ENCODE measurements at places on chromosomes 4 and X.

GRCh38 chr4:25962393-25962792, 48.4 kb downstream of the SMIM20 start:
- no peak for DNase-seq

GRCh38 chrX:130772105-130772775, 130.8 kb downstream of the ENOX2 start:
- DNase-seq = peak; percentile 68

DNA sequence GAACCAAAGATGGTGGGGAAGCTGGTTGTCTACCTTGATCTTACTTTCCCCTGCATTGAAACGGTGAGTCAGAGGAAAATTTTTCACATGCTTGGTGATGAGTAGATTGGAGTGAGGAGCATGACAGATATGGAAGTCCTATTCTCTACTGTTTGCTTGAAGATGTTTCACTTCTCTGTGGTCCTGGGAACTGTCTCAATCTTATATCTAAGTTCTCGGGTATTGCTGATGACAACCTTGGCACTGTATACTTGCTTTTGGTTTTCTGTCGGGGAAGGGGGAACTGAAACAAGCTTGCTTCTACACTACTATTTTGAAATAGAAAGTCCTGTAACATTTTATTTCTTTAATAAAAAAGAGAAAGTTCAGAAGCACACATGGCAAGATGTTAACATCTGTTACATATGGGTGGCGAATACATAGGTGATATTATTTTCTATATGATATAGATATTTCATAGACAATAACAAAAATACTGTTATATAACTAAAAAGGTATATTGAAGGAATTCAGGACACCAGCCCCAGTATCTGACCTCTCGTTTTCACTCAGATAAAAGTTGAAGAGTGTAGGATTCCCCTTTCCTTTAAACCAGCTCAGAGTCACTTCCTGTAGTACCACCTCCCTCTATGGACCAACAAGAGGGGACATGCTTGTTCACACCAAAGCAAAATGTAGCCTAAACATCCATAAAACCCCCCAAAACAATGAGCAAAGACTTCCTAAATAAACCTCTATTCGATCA, 88.8 kb downstream of the FMR1NB start:
- DNase-seq = no peak

GRCh38 chrX:14939644-14940043, 66.4 kb downstream of the MOSPD2 start:
- no peak for DNase-seq

DNA sequence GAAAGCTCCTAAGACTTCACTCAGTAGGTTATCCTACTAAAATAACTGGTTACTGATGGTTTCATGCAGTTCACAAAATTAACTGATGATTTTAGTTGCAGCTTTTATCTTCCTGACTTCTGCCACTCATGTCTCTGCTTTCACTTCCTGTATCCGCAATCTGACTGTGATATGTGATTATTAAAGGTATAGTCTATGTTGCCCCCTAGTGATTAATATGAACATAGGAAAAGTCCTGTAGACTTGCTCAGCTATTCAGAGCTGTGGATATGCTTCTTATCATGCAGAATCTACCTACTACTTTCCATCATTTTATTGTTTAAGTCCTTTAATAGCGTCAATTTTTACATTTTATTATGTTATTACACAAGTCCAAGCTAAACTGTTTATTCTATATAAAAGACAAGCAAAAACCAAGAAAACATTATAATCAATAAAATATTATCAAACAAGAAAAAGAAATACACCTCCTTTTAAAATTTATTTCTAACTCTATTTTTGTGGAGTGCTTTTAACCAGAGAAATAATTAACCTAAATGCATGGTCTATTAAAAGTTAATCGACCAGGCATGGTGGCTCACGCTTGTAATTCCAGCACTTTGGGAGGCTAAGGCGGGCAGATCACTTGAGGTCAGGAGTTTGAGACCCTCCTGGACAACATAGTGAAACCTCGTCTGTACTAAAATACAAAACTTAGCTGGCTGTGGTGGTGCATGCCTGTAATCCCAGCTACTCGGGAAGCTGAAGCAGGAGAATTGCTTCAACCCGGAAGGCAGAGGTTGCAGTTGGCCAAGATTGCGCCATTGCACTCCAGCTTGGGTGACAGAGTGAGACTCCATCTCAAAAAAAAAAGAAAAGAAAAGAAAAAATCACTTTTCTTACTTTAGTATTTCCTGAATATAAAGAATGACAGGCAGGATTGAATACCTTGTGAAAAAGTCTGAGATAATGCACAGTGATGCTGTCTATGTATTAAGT, 40.4 kb upstream of the TLR2 start:
- DNase-seq = peak; percentile 71

DNA sequence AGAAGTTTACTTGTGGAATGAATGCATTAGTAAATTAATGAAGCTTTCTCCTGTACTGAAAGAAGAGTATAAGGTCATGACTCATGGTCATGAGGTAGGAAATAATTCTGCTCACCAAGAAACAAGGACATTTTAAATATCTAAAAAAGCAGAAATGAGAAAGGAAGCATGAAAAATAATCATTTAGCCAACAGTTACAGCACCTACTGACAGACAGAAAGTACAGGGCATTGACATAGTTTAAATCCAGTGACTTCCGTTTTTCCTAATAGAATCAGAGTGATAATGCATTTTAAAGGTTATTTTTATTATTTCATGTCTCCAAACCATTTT, 30.5 kb upstream of the ACSL1 start:
- no peak for DNase-seq

- no peak for DNase-seq
Measured at GRCh38 chr4:41039317-41039716, 175.0 kb downstream of the APBB2 start.

DNA sequence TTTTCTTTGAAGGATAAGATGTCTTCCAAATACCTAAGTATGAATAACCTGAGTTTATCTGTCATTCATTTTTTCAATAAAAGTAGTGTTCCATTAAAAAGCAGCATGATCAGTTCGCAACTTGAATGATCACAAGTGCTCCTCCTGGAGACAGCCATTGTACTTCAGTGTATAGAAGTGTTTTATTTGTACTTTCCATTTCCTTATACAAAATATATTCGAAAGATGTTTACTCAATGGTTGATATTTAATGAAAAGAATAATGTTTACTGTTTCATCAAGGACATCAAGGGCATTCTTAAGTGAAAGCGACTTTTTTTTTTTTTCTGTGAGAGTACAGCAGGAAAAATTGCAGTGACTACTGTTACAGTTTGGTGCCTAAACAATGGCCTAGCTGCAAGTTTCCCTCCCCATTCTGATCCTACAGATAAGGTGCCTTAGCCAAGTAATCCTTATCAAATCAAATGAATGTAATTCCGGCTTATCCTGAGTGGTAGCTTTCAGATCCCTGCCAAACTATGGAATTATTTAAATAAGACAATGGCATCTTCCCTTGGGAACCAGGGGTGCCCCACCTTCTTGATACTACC, 69.0 kb upstream of the IL15 start:
- no peak for DNase-seq

DNA sequence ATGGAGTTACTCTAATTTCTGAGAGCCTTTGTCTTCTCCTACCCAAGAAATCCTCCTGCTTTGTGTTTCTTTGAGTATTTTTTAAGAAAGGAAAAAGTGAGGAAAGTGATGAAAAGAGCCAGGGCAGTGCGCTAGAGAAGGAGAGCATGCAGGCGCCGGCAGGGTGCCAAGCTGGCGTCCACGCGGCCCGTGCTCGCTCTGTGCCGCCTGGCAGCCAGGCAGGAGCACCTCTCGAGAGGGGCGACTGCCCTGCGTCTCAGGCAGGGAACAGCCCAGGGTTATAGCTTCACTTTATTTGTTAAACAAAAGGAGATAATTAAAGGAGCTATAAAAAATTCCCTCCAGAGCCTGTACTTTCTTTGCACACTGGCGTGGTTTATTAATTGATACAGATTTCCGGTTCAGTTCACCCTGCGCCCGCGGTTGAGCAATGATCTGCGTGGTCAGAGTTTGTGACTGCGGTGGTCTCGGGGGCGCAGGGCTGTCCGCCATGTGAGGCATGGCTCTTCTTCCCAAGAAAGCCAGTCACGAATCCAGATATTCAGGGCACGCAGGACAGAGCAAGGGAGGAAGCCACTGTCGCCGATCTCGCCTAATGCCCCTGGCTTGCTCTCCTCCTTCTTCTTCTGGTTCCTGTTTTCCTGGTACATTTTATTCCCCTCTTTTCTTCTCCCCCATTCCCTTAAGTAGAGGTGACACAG, 110.8 kb upstream of the PAQR3 start:
- DNase-seq = no peak

GRCh38 chr4:167234316-167234881, at the start of gene SPOCK3:
Gene SPOCK3 (minus strand): TSS chr4:167234494.
- DNase-seq = peak; percentile 50

GRCh38 chr4:167452922-167453430, 218.7 kb upstream of the SPOCK3 start:
- no peak for DNase-seq

- no peak for DNase-seq
Measured at GRCh38 chr4:101033986-101034385, 313.3 kb downstream of the PPP3CA start.

DNA sequence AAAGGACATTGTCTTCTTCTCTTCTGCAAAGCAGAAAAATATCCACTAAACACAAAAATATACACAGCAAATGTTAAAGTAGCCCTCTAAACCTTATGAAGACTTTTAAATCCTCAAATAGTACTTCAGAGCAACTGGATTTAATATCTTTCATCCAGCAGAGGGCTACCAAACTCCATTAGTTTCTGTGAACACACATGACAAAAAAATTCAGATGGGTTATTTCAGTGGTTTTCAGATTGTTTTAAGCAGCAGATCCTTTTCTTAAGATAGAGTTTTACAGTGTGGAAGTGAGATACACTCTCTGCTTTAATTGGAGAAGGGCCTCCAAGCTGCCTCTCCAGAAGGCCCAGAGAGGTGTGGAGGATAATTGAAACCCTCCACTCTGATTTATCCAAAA, 56.7 kb downstream of the ANK2 start:
- DNase-seq = peak; percentile 35

- peak; percentile 7 for DNase-seq
Measured at GRCh38 chrX:15107367-15107988, 162.4 kb downstream of the ASB9 start.

GRCh38 chr4:62366939-62367338, 1166.8 kb downstream of the ADGRL3 start:
- DNase-seq = no peak

DNA sequence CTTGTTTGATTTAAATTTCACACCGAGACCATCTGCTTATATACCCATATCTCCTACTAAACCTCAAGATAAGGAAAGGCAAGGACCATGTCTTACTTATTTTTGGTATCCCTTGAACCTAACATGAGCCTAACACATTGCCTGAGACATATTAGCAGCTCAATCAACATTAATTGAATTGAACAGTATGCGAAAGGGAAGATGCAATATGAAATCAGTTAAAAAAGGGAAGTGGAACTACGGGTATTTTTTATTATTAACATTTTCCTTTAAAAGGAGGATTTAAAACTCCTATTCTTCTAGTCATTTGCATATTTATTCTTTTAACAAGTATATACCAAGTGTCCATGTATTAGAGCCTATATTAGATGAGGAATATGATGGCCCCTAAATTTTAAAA, 197.0 kb downstream of the CAMK2D start:
- no peak for DNase-seq

DNA sequence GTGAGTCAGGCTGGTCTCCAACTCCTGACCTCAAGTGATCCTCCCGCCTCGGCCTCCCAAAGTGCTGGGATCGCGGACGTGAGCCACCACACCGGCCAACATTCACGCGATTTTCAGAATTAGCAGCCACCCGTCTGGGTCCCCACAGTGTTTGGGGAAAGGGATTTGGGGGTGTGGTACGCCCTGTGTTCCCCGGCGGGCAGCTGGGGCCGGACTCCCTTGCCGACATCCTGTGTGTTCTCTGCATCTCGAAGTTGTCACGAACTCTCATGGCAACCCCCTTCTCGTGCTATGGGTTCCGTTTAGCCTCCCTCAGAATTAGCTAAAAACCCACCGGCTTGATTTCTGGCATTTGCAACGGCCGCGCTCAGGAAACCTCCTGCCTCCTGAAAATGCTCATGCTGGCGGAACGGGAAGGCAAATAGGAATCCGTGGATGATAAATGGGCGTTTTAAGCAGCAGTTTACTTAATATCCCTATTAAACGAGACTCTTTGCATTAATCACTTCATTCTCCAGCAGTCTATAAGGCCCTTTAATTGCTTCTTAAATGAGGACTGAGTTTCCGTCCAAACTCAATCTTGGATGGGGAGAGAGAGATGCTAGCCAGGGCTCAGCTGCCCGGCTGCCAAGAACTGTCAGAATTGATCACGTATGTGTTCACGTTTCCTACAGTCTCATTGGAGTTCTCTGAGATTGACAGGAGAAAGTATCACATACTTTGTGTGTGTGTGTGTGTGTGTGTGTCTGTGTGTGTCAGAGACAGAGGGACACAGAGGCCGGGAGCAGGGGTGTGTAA, 78.9 kb upstream of the PPP2R3B start:
- DNase-seq = no peak

- DNase-seq = no peak
Measured at GRCh38 chr4:80790152-80790551, 240.4 kb upstream of the BMP3 start.
